ENCODE measurements at places on chromosomes 4 and X.

DNA sequence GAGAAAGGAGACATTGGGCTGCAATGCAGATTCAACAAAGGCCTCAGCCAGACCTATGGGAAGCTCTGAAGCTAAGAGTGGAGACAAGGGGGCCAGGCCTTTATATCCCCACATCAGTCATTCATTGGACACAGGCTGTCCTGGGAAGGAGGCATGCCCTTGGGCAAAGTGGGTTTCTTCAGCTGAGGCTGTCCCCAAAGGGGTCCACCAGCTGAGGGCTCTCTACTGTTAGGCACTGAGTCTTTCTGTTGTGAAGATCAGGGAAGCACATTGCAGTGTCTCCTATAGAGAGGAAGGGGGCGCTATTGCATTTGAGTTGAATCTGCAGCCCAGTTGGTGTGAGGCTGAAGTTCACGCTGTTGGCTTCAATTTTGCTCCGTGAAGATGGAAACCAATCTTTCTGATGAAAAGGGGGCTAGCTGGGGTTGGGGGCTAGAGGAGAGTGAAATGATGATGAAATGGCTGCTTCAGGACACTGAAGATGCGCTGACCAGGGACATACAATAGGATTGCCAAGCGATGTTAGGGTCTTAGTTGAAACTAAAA is 48.0 kb downstream of the SLC25A5 start:
- DNase-seq: peak; percentile 8

DNA sequence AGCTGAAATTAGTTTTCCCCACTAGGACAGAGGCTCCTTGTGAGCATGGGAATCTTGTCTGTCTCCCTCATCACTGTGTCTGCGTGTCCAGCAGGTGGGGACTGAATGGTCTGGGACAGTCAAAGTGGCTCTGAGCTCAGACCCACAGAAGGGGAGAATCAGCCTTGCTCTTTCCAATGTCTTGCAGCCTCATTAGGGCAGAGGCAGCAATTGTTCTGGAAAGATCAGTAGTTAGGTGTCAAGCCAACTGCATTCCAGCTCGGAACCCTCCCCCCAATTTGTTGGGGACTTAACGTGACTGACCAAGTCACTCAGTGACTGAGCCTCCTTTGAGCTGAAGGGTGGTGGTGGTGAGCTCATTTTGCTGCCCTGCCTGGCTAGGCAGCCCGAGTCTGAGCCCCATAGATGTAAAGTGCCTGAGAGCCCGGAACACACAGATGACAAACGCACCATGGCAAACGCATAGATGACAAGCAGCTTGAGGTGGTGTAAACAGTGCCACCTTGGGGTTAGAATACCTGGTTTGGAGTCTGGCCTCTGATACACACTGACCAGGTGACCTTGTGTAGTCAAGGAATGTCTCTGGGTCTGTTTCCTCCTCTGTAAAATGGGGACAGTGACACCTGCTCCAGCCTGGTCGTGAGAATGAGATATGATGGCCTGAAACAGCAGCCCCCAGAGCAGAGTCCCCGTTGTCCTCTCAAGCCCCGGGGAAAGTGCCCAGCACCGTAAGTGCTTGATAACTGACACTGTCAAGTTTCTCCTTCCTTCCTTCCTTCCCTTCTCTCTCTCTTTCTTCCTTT is 2.7 kb upstream of the SORCS2 start:
- no peak for DNase-seq

GRCh38 chr4:165079476-165079875 is 25.8 kb downstream of the TRIM75 start:
- DNase-seq: no peak

DNA sequence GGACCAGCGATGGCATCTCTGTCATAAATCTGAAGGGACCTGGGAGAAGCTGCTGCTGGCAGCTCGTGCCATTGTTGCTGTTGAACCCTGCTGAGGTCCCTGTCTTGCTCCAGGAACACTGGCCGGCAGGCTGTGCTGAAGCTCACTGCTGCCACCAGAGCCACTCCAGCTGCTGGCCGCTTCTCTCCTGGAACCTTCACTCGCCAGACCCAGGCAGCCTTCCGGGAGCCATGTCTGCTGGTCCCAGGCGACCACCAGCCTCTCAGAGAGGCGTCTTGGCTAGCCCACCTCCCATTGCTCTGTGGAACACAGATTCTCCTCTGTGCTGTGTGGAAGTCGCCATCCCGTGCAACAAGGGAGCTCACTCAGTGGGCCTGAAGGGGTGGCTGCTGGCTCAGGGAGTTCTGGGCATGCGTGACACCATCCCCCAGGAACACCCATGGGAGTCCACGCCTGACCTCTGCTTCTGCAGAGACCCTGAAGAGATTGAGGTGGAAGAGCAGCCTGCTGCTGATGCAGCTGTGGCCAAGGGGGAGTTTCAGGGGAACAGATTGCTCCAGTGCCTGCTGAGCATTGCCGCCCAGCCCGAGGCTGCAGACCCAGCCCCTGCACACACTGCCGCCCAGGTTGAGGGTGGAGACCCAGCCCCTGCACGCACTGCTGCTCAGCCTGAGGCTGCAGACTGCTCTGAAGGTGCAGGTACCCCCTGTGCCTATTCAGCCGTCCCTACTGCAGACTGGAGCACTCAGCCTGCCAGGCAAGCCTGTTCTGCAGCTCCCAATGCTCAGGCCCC is 33.1 kb upstream of the CYP4V2 start:
- no peak for DNase-seq

GRCh38 chrX:143298663-143299241 is 218.5 kb downstream of the SPANXN3 start:
- DNase-seq: no peak

- no peak for DNase-seq
Observed at GRCh38 chr4:147157860-147158701, 212.4 kb upstream of the TTC29 start.

DNA sequence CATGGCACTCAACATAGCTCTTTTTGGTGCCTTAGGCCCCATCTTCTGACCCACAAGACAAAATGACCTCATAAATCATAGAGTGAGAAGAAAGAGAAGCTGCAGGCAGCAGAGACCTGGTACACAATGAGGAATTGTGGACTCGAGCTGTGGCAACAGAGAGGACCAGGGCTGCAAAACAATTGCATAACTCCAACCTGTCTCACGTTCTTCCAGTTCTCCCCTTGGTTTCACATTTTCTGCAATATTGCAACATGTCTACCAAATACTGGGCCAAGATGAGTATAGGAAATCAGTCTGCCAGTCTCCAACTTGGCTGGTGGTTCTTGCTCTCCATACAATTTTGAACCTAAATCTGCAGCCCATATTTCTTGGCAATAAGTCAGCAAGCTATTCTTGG is 105.3 kb downstream of the KDR start:
- DNase-seq: no peak

Measured in stimulated activated CD8-positive, alpha-beta memory T cell treated with anti-CD3 and anti-CD28 coated beads, Interleukin-4, amount 100 ng/mL, for 1 hour (primary cell).